Amygdala (tissue), 56 donors: ENCODE measurements at places on chromosomes 5 and 9.

DNA sequence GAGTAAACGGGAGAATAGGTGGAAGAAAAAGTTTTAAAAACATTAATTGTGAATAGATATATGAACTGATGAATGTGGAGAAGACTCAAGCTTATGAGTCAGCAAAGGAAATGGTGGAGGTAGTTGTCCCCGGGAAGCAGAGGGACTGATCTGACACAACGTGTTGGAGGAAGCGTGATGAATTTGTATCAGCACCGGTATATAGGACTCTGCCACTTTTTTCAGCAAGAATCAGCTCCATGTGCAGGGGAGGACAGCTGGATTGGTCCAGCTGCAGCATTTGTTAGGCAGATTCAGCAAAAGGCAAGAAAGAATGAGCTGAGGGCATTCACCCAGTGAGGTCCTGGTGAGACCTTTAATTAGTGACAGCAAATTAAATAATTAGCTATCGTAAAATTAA lies 276.0 kb downstream of the TENT4A start:
- no peak for DNase-seq

- no peak for DNase-seq
Measured at GRCh38 chr9:126806336-126806735, 1.5 kb downstream of the ZBTB43 start.

- DNase-seq = no peak
Measured at GRCh38 chr5:56279291-56279690, 46.2 kb upstream of the ANKRD55 start.

- DNase-seq = no peak
Measured at GRCh38 chr5:147101659-147102369, 133.0 kb upstream of the STK32A start.

GRCh38 chr5:1262381-1262780 lies 32.5 kb downstream of the TERT start:
- DNase-seq = no peak

- DNase-seq = no peak
Measured at GRCh38 chr5:115456056-115456455, 88.5 kb downstream of the FEM1C start.

- no peak for DNase-seq
Measured at GRCh38 chr9:26524267-26524666, 368.3 kb downstream of the CAAP1 start.

DNA sequence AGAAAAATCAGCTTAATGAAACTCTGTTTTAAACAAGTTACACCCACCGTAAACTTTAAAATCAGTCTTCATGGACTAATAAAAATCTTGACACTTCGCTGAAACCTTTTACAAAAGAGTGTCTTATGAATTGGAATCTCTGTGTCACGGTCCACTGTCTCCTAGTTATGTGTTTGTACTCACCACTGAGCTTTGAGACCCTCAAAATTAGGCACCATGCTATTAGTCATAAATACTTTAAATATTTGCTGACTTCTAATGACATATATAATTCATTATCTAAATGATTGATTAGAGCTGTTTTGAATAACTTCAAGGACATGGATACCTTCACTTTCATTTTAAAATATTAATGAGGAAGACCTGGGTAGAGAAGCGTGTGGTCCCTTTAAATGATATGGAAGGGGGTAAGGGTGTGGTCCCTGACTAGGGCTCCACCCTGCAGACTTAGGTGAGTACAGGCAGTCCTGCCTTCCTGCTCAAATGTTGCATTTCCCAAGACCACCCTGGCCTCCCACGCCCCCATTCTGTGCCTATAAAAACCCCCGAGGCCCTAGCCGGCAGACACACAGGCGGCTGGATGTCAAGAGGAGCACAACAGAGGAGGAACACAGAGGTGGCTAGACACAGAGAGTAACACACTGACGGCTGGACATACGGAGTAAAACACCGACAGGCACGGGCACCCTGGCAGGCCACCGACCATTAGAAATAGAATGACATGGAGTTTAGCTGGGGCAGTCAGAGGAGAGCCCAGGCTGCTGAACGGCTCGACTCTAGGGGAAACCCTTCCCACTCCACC lies 179.0 kb upstream of the CDH9 start:
- DNase-seq = no peak

GRCh38 chr5:178380086-178380485 lies 147.5 kb upstream of the PHYKPL start:
- DNase-seq = no peak

DNA sequence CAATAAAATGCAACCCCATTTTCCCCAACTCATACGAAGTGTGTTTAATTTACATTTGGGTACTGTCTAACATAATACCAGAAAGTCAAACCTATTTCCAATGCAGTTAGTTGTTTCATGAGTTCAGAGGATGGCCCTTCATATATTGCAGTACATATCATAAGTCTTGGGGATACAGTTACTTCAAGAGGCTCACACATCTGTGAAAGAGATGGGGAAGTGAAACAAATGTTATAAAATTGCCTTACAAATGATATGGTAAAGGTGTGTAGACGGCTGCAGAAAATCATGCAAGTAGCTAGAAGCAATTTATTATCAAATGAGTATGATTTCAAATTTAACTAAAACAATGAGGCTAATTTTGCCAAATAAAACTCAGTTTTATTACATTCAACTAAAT lies 219.0 kb upstream of the CDH12 start:
- no peak for DNase-seq

- no peak for DNase-seq
Measured at GRCh38 chr5:152595405-152595804, 190.3 kb upstream of the NMUR2 start.

DNA sequence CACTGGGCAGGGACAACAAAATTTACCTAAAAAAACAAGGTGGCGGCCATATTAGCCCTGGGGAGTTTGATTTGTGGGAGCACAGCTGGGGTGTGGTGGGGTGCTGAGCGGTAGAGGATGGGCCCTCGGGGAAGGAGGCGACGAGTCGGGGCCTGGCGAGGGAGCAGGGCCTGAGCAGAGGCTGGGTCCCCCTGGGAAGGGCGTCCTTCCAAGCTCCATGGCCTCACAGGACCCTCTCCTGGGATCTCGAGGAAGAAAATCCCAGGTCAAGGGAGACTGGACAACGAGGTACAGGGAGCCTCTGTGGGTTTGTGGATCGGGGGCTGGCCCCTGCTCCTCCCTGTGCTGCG lies 165.5 kb downstream of the CACNA1B start:
- no peak for DNase-seq

DNA sequence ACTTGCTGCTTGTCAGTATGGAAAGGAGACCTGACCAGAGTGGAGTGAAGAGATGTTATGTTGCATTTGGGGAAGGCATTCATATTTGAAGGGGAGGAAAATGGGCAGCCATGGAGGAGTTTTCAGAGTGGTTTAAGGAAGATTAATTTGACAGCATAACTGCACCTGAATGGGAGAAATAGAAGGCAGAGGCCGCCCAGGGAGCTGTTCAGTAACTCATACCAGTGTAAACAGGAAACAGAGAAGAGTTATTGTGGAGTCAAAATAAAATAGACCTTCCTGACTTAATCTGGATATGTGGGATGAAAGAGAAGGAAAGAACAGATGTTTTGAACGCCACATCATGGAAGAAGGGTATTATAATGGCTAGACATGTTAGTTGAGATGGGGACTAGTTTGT lies 13.4 kb downstream of the SLC44A1 start:
- DNase-seq = no peak

DNA sequence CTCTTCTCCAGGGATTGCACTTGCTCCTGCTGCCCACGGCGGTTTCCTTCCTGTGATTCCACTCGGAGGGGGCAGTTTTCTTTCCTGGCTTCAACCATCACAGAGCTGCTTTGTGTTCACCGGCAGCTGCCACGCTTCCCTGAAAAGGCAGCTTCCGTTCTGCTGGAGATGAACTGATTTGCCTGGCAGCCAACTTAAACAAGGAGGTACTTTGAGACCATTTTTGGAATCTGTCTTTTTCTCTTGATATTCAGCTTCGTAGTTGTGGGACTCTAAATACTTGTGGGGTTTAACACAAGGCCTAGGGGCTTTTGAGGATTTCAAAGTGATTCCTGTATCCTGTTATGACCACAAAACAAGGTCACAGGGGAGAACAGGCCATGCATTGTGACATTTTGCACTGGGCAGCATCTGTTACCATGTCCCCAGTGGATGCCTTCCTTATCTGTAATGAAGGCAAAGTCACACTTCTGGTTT lies 192.0 kb downstream of the MTRR start:
- no peak for DNase-seq

DNA sequence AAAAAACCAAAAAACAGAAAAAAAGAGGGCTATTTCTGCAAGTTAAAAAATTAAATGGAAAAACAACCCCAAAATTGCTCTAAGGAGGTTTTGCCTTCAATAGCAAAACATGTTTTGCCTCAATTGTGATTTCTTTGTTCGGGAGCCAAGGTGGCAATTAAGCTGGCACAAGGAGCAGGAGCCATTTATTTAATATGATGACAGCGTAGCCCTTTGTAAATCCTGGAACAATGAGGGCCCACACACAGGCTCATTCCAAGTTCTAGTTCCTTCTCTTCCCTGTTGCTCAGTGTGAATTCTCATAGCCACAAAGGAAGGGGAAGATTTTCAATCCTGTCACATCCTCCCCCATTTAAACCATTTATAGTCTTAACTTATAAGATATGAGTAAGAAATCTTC lies 353.2 kb downstream of the PDE4D start:
- peak; percentile 44 for DNase-seq

GRCh38 chr5:133472829-133473228 lies 139.5 kb downstream of the FSTL4 start:
- no peak for DNase-seq

DNA sequence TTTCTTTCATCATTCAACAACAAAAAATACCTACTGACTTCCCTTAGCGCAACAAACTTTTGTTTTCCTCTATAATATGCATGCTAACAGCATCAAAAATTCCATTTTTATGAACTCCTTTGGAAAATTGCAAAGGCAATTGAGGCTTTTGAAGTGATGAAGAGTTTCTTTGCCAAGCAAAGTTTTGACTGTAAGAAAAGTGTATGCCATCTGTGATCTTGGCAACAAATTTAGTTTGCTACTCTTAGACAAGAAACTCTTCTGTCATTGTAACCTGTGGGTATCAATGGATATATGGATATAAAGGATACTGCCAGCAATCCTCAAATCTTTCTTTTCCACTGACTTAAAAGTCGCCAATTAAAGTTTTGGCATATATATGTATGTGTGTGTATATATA lies 72.0 kb upstream of the GABRA1 start:
- DNase-seq = no peak

DNA sequence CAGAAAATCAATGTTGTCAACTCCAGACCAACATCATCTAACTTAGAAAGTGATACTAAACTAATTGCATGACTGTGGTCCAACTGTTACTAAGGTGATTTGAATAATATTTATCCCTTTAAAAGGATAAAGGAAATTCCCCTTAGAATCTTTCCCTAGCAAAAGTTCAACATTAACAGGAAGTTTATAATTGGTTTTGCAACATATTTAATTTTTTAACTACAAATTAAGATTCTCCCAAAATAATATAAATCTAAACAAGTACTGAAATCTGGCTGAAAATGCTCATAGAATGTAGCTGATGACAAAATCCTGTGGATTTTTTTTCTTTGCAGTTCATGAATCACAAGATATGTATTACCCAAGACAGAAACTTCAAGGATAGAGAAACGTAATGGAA lies 151.4 kb downstream of the LPAR1 start:
- DNase-seq = no peak

DNA sequence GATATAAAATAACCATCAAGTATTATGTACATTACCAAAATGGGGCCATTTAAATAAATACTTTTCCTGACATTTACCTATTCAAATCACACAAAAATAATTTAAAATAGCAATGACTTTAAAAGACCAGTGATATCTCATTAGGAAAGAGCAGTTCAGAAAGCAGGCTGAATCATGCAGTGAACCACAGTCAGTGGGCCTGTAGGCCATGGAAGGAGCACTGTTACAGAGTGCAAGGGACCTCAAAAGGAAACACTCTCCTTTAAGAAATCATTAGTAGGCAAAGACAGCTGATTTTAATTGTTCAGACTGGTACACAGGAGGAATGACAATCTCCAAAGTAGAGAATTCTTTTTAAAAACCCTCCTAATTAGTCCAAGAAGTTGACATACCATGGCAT lies 283.5 kb upstream of the EFNA5 start:
- DNase-seq = no peak

- DNase-seq = no peak
Measured at GRCh38 chr9:35599763-35600604, 5.1 kb upstream of the TESK1 start.

DNA sequence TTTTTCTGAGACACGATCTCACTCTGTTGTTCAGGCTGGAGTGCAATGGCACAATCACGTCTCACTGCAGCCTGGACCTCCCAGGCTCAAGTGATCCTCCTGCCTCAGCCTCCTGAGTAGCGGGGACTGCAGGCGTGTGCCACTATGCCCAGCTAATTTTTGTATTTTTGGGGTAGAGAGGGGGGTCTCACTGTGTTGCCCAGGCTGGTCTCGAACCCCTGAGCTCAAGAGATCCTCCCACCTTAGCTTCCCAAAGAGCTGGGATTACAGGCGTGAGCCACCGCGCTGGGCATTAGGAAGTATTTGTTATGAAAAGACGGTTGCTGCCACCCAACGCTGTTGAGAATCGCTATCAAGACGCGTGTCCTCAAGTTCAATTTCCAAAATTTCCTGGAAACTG lies 180.9 kb upstream of the TBCA start:
- no peak for DNase-seq

GRCh38 chr5:17346811-17347210 lies 129.4 kb downstream of the BASP1 start:
- no peak for DNase-seq

- DNase-seq = no peak
Measured at GRCh38 chr5:175800656-175801081, 70.7 kb upstream of the CPLX2 start.

DNA sequence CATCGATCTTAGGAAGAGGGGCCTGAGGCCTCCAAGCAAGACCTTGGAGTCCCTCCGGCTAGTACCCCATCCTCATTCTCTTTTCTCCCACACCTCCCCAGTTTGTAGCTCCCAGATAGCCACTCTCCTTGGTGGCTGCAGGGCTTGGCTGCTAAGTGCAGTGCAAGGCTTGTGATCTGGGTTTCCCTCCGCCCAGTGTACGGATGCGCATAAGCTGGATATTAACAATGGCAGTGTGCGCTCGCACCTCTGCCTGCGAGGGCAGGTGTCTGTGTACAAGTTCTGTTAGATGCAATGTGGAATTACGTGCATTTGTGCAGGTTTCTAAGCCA lies 71.0 kb upstream of the TBCA start:
- DNase-seq = no peak

DNA sequence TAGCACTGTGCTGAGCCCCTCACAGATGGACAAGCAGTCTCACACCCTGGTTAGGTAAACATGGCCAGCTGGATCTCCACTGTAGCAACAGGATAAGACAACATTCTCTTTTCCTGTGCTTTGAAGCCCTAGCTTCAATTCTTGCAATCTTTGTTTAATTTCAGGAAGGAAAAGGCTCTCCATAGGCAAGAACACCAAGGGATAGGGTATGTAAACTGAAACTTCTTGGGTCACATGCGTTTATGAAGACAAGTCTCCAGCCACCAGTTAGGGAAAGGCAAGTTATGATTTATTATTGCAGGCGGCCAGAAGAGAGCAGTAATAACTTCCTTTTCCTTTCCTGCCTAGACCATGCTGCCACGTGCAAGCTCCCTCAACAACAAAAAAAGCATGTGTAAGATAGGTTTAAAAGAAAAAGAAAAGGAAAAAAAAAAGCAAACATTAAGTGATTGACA lies 50.1 kb upstream of the POU5F2 start:
- DNase-seq = no peak

- no peak for DNase-seq
Measured at GRCh38 chr9:136235709-136236455, 9.7 kb downstream of the QSOX2 start.

- peak; percentile 52 for DNase-seq
Measured at GRCh38 chr5:132797651-132798050, 15.5 kb upstream of the SOWAHA start.
